Bronchial epithelial cell (primary cell): ENCODE measurements at places on chromosomes 13 and 19.

- no peak for DNase-seq
Observed at GRCh38 chr19:49615861-49616260, 24.1 kb downstream of the RRAS start.

DNA sequence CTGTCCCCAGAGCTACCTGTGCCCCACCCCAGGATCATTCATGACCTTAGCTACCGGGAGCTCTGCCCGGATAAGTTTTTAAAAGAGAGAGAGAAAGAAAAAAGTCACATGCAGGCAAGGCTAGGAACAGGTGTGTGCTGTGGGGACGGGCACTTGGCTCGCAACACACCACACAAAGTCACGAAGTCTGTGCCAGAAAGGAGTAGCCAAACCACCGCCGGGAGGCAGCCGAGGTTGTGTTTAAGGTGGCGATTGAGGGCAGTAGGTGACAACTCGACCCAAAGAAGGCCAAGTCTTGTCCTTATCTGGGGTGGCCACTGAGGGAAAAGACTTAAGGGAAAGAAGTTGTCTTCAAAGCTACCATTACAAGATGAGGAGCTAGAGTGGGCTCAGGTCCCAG, 4.6 kb upstream of the TSHZ3 start:
- DNase-seq, result no peak

DNA sequence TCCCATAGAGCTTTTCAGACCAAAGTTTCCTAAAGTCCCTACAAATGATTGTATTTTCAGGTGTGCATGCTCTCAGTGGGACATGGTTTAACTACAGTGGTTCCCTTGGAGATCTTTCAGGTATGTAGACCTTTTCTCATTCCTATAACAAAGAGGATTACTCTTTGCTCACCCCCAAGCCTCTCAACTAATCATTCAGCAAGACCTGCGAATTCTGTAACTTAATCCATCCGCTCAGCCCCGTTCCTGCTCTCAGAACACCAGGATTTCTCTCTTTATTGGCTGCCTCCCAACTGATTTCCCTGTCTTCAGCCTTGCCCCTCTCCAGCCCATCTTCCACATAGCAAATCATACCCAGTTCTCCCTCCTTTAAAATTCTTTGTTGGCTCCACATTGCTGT, 253.6 kb downstream of the MTUS2 start:
- no peak for DNase-seq

GRCh38 chr13:45511310-45512097, 46.8 kb downstream of the COG3 start:
- DNase-seq, result peak; percentile 82

DNA sequence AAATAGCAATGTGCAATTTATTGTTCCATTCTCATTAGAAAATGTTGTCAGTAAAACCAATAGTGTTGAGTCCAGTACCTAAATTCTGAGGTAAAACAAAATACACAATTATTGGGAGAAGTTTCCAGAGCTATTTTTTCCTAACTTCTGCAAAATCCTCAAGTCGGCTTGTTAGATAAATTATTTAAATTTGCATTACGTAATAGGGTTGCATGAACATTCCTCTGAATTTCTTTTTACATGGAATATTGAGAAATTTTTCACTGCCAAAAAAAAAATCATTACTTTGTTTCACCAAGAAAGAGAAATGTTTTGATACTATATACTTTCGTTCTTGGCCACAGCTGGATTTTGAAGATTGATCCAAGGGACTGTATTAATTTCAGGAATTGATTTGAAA, 1.5 kb downstream of the ZNF507 start:
- DNase-seq, result no peak
